Activated T-cell treated with anti-CD3 and anti-CD28 coated beads for 1 hour (primary cell): ENCODE measurements at places on chromosomes 1 and 21.

- no peak for DNase-seq
Measured at GRCh38 chr1:39637361-39637760, 2.1 kb downstream of the HEYL start.

- DNase-seq: no peak
Measured at GRCh38 chr1:231527586-231528171, 790 bp upstream of the TSNAX start.

- DNase-seq: no peak
Measured at GRCh38 chr1:219746141-219746540, 133.2 kb upstream of the ZC3H11B start.

- DNase-seq: no peak
Measured at GRCh38 chr1:18908911-18909771, 6.8 kb upstream of the ALDH4A1 start.

- no peak for DNase-seq
Measured at GRCh38 chr1:31755850-31756492, 8.2 kb downstream of the ADGRB2 start.

- no peak for DNase-seq
Measured at GRCh38 chr1:167427848-167428247, 90.5 kb downstream of the CD247 start.

GRCh38 chr1:88885933-88886332 is 5.4 kb downstream of the GTF2B start:
- no peak for DNase-seq
